ENCODE measurements at places on chromosomes 16 and 17.

DNA sequence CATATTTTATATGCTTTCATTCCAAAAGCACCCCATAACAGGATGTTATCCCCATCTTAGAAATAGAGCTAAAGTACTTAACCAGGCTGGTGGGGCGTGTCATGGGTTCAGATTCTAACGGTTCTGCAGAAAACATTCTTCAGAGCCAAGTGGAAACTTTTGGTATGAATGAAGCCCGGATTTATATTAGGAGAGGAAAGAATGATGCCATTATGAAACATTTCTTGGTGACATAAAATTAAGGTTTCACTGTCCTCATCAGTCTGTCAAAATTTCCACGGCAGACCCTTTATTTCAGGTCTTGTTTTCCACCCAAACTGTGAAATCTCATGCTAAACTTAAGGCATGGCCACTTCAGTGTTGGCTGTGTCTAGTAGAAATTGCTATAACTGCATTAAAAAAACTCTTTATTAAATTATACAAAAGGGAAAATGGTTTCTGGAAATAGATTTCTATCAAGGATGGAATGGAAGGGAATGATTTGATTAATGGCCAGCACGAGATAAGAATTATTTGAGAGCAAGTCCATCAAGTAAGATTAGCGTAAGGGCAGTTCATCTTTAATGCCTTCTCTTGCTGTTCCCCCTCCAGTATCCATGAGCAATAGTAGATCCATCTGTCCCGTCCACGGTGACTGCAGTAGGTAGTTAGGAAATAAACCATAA lies 11.7 kb downstream of the PRKCA start:
- peak; percentile 71 for ATAC-seq

- ATAC-seq = peak; percentile 51
Observed at GRCh38 chr16:49281843-49282642, 405 bp upstream of the CBLN1 start.

DNA sequence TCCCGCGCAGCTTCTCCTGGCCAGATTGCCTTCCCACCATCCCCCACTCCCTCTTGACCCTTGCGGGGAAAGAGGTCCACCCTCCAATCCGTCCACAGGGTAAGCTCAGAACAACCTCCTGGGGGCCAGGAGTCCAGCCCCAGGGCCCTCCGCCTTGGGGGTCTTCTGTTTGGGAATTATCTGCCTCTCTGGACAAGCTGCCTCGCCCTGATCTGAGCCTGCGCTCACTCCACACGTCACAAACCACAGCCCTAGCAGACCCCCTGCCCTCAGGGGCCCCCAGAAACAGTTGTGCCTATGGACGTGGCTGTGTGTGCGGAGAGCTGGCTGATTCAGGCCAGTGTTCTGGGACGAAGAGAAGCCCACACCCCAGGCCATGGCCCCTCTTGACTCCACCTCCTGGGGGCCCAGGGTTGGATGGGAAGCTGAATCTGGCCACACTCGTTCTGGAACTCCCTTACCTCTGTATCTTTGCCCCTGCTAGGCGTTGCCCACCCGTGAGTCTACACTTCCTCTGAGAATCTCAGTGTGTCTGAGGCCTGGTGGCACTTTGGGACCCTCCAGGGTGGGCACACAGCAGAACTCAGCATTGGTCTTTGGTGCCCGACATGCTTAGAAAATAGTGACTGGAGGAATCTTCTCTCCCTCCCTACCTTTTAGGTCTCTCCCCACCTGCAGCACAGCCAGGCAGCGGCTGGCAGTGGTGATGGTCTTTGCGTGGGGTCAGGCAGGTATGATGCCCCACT lies 119.9 kb upstream of the SMURF2 start:
- ATAC-seq = no peak

GRCh38 chr16:9098377-9099090 lies 7.1 kb downstream of the HAPSTR1 start:
- no peak for ATAC-seq

DNA sequence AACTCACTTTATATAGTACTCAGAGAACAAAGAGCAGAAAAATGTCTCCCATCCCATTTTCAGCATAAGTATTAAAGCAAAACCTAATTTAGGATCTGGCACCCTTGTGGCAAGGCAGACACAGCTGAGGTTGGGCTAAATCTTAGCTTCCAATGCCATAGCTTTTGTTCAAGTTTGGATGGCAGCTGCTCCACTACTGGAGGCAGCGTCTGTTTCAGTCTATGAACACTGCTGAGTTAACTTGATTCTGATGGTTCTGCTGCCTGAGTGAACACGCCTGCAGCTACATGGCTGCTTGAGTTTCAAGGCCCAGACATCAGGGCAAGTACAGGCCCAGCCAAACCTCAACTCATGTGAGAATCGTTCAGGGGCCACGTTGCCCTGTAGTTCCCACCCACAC lies 178.2 kb upstream of the RPH3AL start:
- ATAC-seq = no peak

DNA sequence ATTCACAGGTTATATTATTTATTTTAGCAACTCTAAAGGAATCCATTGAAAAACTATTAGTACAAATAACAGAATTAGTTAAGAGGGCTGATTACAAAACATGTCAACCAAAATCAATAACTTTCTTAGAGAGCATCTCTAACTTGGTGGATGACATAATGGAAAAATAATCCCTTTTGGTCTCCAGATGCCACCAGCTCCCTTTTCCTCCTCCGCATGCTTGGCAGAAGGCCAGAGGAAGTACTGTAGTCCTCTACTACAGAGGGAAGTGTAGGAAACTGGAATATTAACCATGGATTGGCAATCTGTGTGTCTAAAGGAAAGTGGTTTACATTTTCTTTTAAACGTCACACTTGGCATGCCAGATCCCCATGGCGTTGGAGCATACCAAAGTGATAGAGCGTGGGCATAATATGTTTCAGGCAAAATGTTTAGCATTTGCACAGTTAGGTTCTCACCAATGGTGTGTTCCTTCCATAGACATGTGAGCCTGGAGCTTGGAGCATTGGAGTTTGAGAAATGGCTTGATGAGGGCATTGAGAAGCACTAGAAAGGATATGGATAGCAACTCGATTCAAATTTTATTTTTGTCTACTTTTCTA lies 106.3 kb downstream of the PRKCB start:
- ATAC-seq = no peak

DNA sequence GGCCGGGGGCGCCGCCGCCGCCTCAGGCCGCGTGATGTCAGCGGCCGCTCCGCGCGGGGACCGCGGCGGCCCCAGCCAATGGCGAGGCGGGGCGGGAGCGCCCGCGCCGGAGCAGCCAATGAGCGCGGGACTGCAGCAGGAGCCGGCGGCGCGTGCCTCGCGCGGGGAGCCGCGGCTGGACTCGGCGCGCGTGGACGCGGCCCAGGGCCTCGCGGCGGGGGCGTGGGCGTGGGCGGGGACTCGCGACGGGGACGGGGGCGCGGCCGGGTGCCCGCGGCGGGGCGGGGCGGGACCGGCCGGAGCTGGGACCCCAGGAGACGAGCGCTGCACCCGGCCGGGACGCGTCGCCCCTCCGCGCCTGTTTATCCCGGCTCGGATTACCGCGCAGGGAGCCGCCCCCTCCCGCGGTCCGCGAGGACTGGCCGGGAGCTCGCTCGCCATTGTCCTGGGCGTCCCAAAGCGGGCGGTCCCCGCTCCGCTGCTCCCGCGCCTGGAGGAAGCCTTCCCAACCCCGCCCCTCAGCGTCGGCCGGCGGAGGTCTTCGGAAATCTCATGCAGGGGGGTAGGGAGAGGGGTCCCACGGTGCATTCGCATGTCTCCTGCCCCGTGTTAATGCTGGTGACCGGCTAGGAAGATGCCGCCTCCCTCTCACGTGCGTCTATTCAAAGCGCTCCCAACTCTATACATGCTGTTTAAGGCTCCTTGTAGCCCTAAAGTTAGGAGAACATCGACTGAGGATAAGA lies at the start of gene RNF157:
Gene RNF157, minus strand, starts transcription at position 33 of the 743 bp plus-strand sequence. CDS start 253 bp downstream, outside the sequence.
- peak; percentile 95 for ATAC-seq

DNA sequence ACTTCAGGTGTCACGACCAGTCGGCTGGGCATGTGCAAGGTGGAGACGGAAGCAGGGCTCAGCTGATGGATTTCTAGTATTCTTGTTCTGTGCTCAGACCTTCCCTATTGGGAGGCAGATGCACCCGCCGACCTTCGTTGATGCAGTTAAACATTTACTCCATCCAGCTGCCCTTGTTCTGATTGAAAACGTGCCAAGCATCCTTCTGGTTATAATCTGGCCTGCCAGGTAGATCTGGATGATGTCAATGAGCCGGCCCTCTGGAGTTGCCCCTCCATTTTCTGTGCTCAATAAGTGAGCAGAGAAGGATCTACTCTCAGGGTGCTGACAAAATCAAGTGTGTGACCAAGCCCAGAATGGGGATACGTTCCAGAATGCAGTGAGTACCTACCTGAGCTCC lies 38.3 kb downstream of the CCDC182 start:
- ATAC-seq = no peak

DNA sequence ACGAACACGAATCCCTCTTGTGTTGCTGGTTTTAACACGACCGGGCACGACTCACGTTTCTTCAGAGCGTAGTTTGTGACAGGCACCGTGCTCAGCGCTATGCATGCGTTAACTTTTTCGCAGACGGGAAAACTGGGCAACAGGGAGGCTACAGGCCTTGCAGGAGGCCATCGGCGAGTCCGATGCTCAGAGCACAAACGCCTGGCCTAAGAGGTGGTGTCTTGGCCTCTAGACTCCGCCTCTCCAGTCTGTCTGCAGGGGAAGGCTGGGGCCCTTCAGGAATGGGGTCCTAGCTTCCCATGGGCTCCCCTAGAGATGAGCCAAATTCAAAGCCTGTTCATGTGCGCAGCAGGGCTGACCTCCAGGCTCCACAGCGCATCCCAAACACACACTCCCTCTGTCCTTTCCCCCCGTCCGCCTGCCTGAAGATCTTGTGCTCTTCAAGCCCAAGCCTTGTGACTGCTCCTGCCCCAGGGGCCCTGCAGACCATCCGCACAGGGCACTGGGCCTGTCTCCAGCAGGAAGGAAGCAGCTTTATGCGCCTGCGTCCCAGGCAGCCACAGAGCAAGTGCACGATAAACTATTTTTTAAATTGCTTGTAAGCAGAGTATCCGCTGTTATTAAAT lies 3.1 kb downstream of the CLCN7 start:
- ATAC-seq = no peak

GRCh38 chr17:47879028-47879585 lies 16.9 kb upstream of the SP2 start:
- no peak for ATAC-seq

DNA sequence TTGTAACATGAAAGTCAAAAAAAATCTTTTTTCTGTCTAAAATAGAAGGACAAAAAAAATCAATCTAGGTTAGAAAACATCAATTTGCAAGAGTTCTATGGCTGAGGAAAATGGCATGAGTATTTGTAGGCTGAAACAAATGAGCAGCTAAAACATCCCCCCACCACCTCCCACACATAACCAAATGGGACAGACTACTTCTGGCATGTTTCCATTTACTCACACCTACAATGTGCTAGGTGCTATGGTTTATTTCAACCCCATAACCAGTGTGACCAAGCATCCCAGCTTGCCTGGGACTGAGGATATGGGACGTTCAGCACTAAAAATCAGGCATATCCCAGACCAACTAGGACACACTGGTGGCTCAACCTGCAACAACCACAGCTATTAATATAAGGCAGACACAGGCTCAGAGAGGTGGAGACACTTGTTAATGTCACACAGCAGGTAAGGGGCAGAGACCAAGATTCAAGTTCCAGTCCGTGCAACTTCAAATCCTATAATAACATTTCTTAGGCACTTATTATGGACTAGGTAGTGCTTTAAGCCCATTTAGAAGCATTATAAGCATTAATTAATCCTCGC lies 96.0 kb downstream of the XYLT1 start:
- ATAC-seq = peak; percentile 31

DNA sequence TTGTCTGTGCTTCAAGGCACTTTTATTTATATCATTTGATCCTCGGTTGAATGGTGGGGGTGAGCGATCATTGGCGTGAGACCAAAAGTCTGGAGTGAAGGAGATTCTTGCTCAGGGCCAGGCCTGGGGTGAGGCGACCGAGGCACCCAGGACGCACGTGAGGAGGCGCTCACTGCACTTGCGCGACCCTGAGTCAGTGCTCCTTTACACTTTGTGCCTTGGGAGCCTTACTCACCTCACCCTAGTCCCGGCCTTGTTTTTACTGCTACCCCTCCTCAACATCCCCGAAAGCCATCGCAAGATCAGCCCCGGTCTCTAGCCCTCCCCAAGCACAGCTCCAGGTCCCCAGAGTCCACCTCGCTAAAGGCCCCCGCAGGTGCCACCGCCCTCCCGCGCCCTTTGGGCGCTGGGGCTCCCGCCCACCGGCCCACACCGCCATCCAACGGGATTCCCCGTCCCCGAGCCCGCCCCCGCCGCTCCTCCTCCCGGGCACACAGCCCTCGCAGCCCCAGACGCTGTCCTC lies 496 bp downstream of the EZH1 start:
- peak; percentile 89 for ATAC-seq

- peak; percentile 45 for ATAC-seq
Observed at GRCh38 chr17:63419949-63420867, 25.9 kb downstream of the CYB561 start.

DNA sequence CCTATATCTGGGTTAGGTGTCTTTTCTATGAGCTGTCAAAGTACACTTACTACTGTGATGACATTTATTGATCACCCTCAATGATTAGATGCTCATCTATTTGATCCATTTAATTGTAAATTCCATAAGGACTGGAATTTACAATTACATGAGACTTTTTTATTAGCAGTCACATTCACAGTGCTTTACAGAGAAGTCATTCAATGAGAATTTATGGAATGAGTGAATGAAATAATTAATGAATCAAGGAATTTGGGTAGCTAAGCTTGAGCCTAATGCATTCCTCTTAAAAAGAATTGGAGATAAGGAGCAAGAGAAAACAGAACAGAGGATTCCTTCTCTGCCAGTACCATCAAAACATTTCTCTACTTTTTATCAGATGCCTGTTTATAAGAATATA lies 1437.5 kb upstream of the CDH8 start:
- ATAC-seq = no peak

GRCh38 chr16:81514041-81514559 lies 69.5 kb downstream of the CMIP start:
- no peak for ATAC-seq

DNA sequence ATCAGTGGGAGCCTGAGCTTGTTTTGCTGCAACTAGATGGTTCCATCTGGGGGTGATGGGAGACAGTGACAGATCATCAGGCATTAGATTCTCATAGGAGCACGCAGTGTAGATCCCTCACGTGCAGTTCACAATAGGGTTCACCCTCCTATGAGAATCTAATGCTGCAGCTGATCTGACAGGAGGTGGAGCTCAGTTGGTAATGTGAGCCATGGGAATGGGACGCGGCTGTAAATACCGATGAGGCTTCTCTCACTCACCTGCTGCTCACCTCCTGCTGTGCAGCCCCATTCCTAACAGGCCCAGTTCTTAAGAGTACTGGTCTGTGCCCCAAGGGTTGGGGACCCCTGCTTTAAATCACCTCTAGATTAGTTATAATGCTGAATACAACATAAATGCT lies 137.5 kb upstream of the PLEKHM1 start:
- ATAC-seq = no peak

- ATAC-seq = no peak
Observed at GRCh38 chr17:6027342-6028024, 42.7 kb upstream of the WSCD1 start.
